ENCODE measurements at places on chromosomes 4 and X.

GRCh38 chr4:722169-722725 is 16.6 kb downstream of the PCGF3 start:
- DNase-seq = no peak

DNA sequence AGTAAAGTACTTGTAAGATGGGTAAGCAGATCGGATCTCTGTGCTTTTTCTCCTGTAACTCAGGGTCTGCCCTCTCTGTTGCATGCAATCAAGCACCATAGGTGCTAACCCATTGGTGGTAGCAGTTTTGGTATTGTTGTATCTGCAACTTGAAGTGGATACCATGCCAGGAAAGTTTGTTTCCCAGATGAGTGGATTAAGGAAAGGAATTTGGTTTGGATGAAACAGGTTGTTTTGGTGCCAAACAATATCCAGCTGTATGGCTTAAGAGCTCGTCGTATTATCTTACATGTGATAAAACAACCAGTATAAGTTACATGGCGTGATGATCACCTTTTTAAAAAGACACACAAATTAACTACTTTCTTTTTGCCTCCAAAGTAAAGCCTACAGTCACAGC is 280.9 kb upstream of the TENM3 start:
- DNase-seq = no peak

DNA sequence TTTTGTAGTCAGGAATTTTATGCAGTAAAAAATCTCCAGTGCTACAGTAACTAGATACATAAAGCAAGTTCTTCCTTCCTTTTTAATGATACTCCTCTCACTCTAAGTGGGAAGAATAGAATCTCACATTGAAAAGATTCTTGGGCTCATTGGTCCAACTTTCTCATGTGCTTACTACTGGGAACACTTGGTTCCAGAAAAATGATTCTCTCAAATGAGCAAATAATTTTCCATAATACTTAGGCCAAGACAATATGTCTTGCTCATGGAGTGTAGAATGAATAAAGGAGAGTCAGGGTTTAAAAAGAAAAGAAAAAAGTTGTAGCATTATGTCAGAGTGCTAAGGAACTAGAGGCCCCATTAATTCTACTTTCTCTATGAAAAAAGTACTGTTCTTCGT is 197.8 kb downstream of the RASL11B start:
- no peak for DNase-seq

DNA sequence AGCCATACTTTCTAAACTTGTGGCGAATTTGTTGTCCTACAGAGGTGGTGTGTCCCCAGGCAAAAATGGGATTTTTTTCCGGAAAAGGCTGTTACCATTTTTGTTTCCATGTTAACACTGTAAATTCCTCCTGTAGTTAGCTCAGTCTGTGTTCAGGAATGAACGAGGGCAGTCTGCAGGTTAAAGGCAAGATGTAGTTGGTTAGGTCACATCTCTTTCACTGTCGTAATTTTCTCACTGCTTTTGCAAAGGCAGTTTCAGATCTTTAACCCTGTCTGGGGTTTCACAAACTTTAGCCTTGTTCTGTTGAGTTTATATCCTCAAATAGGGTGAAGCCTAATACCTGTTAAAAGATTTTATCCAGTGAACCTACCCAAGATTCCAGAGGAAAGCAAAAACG is 50.5 kb upstream of the PUDP start:
- DNase-seq = no peak

DNA sequence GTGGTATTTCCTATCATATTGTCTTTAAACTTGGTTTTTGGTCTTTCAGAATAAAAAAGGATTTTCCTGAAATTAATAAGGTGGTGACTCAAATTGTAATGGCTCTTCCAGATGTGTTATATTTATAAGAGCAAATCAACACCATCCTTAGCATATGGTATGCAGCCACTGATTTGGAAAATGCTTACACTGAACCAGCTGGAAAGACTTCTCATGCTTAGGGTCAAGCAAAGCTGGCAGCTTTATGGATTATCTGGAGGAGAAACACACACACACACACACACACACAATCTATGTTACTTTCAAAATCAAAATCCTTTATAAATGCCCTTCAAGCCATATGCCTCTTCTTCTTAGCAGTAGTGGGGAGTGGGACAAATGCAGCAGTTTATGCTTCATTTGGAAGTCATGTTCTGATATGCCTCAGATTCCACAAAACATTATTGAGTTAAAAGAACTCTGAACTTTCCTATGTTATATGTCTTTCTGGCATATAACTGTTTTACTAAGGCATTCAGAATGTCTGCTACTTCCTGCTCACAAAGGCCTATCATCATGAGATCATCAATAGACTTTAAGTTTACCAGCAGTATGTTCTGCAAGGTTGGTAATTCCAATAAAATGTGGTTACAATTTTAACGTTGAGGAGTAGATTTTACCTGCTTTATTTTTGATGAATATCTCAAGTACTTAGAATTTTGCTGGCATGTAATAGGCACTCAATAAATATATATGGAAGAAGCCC is 72.9 kb upstream of the PRDM5 start:
- no peak for DNase-seq

DNA sequence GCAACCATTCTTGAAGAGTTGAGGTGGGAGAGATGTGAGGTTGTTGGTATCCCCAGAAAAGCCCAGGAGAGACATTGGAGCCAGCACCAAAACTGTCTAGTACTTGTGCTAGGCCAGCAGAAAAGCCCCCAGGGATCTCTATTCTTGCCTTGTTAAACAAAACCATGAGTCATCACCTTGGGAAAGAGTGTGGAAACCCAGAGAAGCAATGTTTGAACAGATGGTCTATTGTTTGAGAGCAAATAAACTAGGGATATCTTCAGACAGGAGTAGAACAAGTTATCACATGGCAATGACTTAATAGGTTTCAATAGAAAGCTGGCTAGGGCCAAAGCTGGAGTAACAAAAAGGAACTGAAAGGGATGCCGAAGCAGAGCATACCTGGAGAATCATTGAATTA is 195.7 kb upstream of the CASK start:
- no peak for DNase-seq

DNA sequence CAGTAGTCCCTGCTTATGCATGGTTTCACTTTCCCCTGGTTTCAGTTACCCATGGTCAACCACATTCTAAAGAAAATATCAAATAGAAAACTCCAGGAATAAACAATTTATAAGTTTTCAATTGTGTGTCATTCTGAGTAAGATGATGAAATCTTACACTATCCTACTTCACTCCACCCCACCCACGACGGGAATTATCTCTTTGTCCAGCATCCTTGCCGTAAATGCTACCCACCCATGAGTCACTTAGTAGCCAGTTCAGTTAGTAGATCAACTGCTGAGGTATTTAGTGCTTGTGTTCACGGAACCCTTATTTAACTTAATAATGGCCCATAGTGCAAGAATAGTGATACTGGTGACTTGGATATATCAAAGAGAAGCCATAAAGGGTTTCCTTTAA is 91.4 kb downstream of the KLHL13 start:
- DNase-seq = no peak

GRCh38 chr4:142519342-142519741 is 326.8 kb downstream of the INPP4B start:
- DNase-seq = no peak

GRCh38 chrX:30280428-30280827 is 28.8 kb downstream of the NR0B1 start:
- DNase-seq = no peak

DNA sequence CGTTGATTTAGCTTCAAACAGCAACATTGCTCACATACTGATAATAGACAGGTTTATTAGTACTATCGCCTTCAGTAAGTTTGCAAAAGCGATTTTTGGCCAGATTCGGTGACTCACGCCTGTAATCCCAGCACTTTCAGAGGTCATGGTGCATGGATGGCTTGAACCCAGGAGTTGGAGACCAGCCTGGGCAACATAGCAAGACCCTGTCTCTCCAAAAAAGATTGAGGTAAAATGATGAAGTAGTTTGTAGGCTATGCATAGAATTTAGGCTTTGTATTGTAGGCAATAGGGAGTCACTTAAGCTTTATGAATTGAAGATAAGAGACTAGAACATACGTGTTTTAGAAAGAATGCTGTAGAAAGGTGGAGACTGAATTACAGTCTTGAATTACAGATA is 1.1 kb upstream of the GNPDA2 start:
- DNase-seq = no peak

Data from stimulated activated CD8-positive, alpha-beta memory T cell treated with anti-CD3 and anti-CD28 coated beads, Interleukin-7, amount 100 ng/mL, for 24 hours (primary cell).